ENCODE measurements at places on chromosomes 13 and 19. TPM values are rescaled to one million over a fixed set of nuclear protein-coding genes. Genes with fewer than 3 reads are reported as not detected.

The PTGIR gene
- polyA plus RNA-seq = 3.5 TPM

The LILRA1 gene
- polyA plus RNA-seq = 0.23 TPM

The JAK3 gene
- polyA plus RNA-seq = 2.9 TPM

The PGLYRP1 gene
- not detected for polyA plus RNA-seq

The CRX gene
- not detected for polyA plus RNA-seq

Measured in pancreas (tissue), 10 donors.